ENCODE measurements at places on chromosomes 7 and 10.

GRCh38 chr10:119679480-119679829 lies 28.3 kb downstream of the BAG3 start:
- DNase-seq, result no peak

DNA sequence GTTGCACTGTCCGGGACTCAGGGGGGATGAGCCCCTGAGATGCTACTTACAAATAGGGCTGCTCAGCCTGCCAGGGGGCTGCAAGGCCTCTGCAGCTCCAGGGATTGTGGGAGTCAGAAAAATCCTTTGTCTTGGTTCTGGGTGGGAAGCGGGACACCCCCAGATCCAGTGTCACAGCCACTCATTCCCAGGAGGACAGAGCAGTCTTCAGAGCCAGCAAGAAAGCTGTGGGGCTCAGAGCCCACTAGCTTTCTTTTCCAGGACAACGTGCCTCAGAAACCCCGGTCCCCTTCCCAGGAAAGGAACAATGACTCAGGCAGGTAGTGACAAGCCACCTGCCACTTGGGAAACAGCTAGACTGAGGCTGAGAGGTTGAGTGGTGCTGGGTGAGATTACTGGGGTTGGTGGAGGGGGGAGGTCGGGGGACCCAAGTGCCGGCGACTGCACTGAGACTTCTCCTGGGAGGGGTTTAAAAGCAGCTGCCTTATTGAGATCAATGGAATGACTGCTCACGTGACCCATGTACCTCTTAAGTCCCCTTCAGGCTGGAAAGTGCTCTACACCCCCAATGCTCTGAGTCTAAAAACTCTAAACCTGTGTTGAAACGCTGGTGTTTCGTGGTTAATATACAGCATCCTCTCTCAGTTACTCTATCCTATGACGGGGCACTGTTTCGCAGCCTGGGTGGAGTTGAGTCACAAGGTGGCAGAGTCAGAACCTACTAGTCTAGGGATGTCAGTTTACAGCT lies 123.6 kb downstream of the UBE2H start:
- DNase-seq, result no peak

- DNase-seq, result no peak
These were observed 91.3 kb downstream of the AVL9 start for GRCh38 chr7:32586291-32587221.

- no peak for DNase-seq
These were observed 41.6 kb downstream of the HK1 start for GRCh38 chr10:69319841-69320316.

DNA sequence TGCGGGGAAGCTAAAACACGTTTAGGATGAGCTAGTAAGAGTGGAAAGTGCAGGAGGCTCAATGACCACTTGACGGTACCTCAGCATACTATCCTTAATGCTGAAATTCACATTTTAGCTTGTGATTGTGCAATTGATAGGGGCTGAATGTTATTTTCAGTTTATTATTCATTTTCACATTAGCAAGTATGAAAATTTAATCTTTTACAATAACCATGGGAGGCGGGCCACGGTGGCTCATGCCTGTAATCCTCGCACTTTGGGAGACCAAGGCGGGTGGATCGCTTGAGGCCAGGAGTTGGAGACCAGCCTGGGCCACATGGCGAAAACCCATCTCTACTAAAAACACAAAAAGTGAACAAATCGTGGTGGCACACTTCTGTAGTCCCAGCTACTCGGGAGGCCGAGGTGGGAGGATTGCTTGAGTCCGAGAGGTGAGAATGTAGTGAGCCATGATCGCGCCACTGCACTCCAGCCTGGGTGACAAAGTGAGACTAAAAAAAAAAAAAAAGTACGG lies 22.0 kb upstream of the ANLN start:
- DNase-seq, result no peak

- no peak for DNase-seq
These were observed 558.5 kb upstream of the MGMT start for GRCh38 chr10:128908499-128908898.

DNA sequence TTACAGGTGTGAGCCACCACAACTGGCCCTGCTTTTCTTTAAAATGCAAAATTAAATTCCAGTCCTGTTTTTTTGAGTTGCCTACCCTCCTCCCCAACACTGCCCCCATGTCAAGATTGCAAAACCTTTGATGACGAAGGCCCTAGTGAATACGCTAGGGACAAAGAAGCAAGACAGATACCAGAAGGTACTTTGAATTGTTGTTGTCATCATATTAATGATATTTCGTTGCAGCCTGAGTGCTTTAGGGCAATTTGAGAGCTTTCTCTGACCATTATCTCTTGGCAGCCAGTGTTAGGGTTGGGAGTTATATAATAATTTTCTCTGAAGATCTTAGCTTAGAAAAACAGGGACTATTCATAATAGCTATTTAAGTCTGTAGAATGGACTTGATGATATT lies 7.1 kb downstream of the CCSER2 start:
- DNase-seq, result peak; percentile 45

GRCh38 chr7:78473021-78473420 lies 674.4 kb downstream of the PHTF2 start:
- no peak for DNase-seq

- no peak for DNase-seq
These were observed 151.8 kb upstream of the STK17A start for GRCh38 chr7:43431020-43431595.

Measured in BE2C (cell line).